ENCODE measurements at places on chromosomes 16 and 17. TPM values are rescaled to one million over a fixed set of nuclear protein-coding genes. Genes with fewer than 3 reads are reported as not detected.

The TMC7 gene
- 6.9 TPM for total RNA-seq

The YWHAE gene
- total RNA-seq: 1,166 TPM

The CCL17 gene
- not detected for total RNA-seq

The ESRP2 gene
- 0.09 TPM for total RNA-seq

The DPEP3 gene
- not detected for total RNA-seq

The TBC1D3K gene
- not detected for total RNA-seq

The UNC45B gene
- total RNA-seq: not detected

The ABCC3 gene
- 130 TPM for total RNA-seq

The CCL7 gene
- total RNA-seq: 0.21 TPM

The TM4SF5 gene
- 0.39 TPM for total RNA-seq

The RAB37 gene
- total RNA-seq: 1.3 TPM

The IGFBP4 gene
- total RNA-seq: 2,905 TPM

The EXOC3L1 gene
- total RNA-seq: 0.18 TPM

The DPEP2 gene
- total RNA-seq: not detected

The ZFP3 gene
- 0.98 TPM for total RNA-seq

The CRHR1 gene
- total RNA-seq: 0.09 TPM

The C16orf96 gene
- total RNA-seq: not detected

The ALOX15B gene
- 0.33 TPM for total RNA-seq

The KRT32 gene
- not detected for total RNA-seq

The RAB11FIP4 gene
- total RNA-seq: 1.7 TPM

The ST3GAL2 gene
- total RNA-seq: 22.7 TPM

The WSCD1 gene
- total RNA-seq: 2.9 TPM

The SEPTIN12 gene
- not detected for total RNA-seq

The SLFN13 gene
- total RNA-seq: 4.0 TPM

The TP53TG3C gene
- 0.24 TPM for total RNA-seq

The MFSD6L gene
- total RNA-seq: not detected
